ENCODE measurements at places on chromosomes 2 and 18.
A peak's percentile ranks its signal among the peaks of the same experiment; 100 is the strongest.

- no peak for DNase-seq
These were observed 78.3 kb downstream of the HDAC4 start for GRCh38 chr2:239322416-239323086.

GRCh38 chr18:24278591-24278990, 119.0 kb downstream of the OSBPL1A start:
- DNase-seq, result no peak

DNA sequence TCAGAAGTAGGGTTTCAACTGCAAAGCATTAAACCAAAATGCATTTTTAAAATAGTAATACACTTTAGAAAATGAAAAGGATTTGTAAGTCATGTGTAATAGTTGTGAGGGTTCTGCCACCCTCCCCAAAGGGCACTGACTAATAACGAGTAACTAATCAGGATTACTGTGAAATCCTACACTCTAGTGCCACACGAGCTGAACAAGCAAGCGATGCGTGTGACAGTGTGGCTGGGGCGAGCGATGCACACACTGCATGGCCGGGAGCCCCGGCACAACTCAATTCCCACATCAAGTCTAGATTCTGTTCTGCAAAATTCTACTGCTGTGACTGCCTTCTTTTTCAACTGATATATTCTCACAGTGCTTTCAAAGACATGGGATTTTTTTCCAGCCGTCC, 156.4 kb downstream of the SEPTIN10 start:
- DNase-seq, result no peak

DNA sequence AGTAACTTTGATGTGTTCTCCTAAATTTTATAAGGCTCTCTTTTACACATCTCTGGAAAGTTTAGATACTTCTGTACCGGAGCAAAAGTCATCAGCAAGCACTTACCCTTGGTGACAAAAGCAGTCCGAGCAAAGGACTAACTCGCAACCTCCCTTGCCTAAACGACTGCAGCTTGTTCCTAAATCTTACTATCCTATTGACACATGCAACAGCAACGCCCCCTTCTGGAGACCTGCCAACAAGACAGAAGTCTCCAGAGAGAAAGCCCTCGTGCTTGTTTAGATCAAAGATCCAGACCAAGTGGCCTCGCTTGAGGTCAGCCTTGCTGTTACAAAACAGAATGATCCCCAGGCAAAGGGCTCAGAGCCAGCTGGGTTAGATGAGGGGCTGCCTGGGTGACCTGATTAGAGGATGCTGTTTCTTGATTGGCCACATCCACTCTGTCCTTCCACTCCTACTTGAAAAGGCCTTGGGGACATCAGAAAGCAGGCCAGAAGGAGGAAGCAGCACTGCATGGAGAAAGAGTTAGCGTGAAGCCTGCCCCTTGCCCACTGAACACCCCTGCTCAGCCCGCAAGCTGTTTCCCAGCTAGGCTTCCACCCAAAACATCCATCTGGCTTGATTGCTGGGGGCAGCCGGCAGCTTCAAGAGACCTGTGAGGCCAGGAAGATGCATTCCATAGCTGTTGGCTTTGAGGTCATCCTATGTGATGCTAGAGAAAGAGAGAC, 94.3 kb downstream of the HNRNPLL start:
- DNase-seq, result peak; percentile 37

DNA sequence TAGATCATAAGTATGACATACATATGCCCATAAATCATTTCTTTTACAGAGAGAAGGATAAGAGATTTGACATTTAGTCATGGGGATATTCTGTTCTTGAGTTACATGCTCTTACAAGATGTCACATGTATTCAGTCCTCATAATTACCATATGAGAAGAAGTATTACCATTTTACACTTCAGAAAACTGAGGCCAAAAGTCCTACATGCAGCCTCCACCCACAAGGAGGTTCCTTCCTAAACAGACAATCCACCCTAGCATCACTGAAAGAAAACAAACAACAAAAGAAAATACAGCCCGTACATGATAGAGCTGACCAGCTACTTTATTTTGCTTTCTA, 335.1 kb downstream of the SETBP1 start:
- DNase-seq, result no peak

DNA sequence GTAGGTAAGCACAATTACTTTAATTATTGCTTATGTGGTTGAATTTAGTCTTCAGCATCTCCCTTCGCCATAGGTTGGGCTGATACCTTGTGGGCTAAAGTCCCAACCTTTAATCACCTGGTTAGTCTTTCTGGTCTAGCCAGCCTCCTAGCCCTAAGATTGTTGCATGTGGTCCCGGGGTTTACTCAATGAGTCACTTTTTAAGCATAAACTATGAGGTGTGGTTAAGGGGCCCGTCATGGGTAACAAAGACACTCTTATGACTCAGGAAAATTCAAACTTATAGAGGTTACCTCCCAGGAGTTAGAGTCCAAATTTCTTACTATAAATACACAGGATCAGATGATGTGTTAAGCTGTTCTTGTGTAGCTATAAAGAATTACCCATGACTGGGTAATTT, 841.6 kb downstream of the TRIB2 start:
- DNase-seq, result no peak

DNA sequence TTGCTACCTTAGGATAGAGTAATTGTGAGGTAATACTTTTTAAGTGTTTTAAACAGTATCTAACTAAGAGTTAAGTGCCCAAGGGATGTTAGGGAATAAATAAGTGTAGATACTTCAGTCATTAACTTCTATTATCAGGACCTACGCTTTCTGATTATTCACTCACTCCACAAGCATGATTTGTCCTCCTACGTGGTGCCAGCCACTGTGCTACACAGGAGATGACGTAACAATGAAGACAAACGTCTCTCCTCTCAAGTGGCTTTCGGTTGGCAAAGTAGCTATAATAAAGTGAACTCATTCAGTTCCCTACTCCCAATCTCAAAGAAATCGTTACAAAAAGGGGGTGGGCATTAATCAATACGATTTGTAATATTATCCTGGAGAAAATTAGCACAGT, 100.9 kb upstream of the SETBP1 start:
- no peak for DNase-seq

DNA sequence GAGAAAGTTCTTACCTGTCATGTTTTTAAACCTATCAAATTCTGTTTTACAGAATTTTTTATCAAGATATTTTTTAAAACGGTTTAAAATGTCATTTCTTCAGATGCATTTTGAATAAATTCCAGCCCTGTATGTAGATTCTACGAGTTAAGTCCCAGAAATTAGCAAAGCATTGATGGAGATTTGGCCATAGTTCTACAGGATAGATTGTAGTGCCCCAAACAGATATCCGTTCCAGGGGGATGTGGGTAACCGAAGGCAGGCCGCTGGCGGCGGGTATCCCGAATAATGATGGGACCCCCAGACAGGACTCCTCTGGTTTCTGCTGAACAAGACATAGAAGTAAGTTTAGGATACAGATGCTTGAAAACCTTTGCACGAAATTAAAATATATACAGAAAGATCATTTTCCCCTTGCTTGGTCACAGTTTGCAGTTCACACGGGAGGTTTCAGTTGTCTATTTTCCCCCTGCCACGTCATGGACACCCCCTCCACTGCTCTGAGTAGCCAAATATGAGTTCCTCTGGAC, 755 bp downstream of the NOL4 start:
- DNase-seq, result no peak

GRCh38 chr2:11073776-11074175, 81.5 kb upstream of the SLC66A3 start:
- no peak for DNase-seq

DNA sequence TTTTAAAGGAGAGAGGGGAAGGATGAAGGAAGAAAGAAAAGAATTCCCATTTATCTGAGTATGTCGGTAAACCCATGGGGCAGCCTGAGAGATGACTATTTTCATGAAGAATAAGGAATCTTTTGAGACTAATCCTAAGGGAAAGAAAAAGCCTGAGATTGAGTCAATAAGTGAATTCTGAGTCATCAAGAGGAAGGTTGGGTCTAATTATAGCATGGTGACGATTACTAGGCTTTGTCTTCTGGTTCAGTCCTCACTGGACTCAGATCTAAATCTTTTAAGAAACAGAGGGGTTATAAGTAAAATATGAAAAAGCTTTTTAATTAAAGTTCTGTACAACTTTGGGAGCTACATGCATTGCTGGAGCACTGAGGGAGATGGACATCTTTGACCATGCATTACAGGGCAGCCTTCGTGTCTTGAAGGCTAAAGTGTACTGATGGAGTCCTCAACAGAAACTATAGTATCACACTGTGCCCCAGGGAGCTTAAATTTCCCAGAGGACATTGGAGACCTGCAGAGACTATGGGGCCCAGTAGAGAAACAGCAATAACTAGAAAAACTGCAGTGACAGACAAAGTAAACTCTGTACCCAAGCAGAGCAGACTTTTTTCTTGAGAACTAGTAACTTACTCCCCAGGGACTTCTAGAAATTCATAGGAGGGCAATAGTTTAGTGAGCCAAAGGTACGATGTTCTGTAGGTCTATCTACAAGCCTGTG, 260.9 kb downstream of the RAD51AP2 start:
- DNase-seq, result no peak

Data from D721Med (cell line).